ENCODE measurements at places on chromosomes 16 and 17. TPM values are rescaled to one million over a fixed set of nuclear protein-coding genes. Genes with fewer than 3 reads are reported as not detected.

The AANAT gene
- not detected for total RNA-seq

The MSI2 gene
- total RNA-seq: 109 TPM

The RNF43 gene
- 0.38 TPM for total RNA-seq

The TMED6 gene
- 2.9 TPM for total RNA-seq

The RGS9 gene
- total RNA-seq: 3.6 TPM

The KRTAP4-6 gene
- total RNA-seq: not detected

The AIPL1 gene
- not detected for total RNA-seq

The GCGR gene
- not detected for total RNA-seq
